ENCODE measurements at places on chromosomes 6 and 20.

DNA sequence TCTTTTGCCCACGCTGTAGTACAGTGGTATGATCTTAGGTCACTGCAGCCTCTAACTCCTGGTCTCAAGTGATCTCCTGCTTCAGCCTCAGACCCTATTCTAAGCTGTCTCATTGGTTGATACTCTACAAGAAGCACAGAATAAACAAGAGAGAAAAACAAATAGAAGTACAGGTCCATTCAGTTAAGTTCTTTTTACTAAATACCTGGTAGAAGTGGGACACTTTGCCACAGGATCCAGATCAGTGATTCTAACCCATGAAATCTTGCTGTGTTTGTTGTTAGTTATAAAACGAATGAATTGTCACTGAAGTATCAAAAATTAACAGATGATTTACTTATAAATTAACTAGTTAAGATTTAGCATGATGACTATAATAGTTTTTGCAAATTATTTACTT is 76.7 kb downstream of the SCAND1 start:
- DNase-seq = no peak

- DNase-seq = no peak
Observed at GRCh38 chr20:47761482-47762047, 23.7 kb downstream of the SULF2 start.

GRCh38 chr6:160253292-160253691 is 5.3 kb downstream of the SLC22A2 start:
- no peak for DNase-seq

DNA sequence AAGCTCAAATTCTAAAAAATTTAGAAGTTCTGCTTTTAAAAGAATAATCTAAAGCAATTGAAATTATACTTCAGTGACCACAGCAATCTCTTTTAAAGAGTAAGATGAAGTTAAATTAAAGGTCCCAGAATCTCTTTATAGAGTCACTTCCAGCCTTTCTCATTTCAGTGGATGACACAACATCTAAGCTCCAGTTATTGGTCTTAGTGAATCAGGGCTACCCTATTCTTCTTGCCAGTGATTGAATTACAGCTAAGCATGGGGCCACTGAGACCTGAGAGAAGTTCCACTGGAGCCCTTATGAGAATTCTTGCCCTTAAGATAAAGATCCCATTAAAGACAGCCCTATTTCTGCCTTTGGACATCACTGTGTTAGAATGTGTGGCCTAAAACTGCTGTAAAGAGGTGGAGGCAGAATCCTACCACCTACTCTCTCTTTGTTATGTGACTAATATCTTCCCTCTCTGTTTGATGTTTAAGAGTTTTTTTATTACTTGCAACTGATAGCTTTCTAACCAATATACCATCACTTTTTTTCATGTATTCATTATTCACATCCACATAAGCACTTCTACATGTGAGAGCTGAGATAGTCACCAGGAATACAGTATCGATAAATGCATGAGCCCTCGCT is 128.6 kb downstream of the UNC5CL start:
- DNase-seq = no peak

GRCh38 chr20:57946559-57947315 is 236.9 kb upstream of the PMEPA1 start:
- no peak for DNase-seq

DNA sequence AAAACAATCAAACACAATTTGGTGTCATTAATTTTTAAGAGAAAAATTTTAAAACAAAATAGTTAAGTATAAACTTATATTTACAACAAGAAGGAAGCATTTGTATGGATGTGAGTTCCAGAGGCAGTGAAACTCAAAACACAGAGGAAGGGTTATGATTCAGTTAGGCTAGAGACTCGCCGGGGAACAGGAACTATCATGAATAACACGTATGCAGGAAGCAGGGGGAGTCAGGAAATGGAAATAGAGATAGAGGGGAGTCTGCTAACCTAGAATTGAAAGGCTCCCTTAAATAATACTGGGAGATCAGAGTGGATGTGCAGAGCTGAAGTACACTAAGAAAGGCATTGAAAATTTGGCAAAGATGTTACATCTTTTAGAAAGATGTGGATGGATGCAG is 14.2 kb upstream of the HLA-DRB1 start:
- DNase-seq = no peak

DNA sequence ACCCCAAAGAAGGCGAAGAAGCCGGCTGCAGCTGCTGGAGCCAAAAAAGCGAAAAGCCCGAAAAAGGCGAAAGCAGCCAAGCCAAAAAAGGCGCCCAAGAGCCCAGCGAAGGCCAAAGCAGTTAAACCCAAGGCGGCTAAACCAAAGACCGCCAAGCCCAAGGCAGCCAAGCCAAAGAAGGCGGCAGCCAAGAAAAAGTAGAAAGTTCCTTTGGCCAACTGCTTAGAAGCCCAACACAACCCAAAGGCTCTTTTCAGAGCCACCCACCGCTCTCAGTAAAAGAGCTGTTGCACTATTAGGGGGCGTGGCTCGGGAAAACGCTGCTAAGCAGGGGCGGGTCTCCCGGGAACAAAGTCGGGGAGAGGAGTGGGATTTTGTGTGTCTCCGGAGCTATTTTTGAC is 69.6 kb downstream of the HFE start:
- no peak for DNase-seq

DNA sequence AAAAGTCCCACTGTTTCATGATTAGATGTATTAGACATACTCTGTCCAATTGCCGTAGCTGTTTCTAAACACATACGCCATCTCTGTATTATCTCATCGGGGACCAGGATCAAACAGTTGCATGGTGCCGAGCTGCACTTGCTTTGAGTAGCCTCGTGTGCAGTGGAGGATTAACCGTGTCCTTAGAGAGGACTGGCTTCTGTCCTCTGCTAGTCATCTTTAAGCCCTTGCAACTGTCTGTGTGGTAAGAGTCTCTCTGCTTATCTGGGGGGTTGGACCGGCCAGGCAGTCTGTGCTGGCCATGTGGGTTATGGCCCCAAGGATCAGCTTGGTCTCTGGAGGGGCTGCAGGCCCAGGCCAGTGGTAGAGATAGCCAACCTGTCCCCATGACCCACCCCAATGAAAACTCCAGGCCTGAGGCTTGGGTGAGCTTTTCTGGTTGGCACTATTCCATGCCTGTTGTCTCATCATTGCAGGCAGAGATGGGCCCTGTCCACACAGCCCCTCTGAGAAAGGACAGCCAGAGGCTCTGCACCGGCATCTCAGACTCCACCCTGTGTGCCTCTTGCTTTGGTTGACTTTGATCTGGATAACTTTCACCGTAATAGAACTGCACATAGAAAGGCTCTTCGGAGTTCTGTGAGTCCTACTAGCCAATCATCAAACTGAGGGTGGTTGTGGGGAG is 137.3 kb upstream of the SNX9 start:
- no peak for DNase-seq

DNA sequence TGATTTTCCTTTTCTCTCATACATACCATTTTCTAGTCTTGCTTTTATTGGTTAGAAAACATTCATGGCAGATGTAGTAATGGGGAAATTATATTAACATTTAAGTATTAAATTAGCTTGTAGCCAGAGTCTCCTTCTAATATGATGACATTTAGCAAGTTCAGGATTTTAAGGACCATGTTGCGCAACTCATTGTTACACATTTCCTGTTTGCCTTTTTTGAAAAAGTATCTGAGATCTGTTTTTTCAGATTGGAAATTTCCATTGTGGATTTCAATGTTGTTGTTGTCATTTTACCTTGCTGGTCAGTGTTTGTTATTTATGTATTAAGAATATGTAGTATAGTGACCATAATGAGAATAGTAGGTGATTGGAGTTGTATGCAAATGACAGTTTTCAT is 38.7 kb downstream of the CDKAL1 start:
- no peak for DNase-seq

GRCh38 chr20:32319100-32319499 is 39.0 kb upstream of the ASXL1 start:
- no peak for DNase-seq

GRCh38 chr6:66496659-66497058 is 789.6 kb upstream of the EYS start:
- DNase-seq = no peak

DNA sequence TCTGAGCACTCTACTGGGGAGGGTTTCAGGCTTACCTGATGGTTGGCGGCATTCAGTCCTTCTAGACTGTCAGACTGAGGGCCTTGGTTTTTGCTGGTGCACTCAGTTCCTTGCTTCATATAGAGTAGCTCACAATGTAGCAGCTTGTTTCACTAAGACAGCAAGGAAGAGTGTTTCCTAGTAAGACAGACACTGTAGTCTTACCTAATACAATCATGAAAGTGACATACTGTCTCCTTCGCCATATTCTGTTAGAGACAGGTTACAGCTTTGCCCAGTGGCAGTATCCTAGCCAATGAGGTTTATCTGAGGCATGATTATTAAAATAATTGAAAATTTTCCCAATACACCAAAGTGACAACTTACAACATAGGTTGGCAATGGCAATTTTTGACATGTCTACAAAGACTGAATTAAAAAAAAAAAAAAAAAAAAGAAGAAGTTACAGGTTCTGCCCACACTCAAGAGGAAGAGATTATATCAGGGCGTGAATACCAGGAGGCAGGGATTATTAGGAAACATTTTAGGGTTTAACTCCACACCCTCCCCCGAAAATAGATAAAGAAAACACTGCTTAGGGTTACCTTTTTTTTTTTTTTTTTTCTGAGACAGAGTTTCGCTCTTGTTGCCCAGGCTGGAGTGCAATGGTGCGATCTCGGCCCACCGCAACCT is 66.8 kb downstream of the SCAND1 start:
- no peak for DNase-seq

DNA sequence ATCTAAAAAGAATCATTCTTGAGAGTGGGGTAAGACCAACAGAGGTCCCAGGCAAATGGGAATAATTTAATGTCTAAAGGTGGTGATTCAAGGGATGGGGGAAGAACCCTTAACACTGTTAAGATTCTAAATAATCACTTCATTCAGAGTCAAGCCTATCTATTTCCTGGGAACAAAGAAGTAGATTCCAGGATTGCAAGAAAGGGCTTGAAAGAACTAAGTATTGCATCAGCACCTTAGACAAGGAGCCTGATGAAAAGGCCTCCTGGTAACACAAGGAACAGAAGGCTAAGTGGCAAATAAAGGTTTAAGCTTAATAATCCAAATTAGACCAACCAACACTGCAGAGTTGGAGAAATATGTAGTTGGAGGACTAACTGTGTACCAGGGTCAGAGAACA is 620.7 kb upstream of the BTBD3 start:
- no peak for DNase-seq

DNA sequence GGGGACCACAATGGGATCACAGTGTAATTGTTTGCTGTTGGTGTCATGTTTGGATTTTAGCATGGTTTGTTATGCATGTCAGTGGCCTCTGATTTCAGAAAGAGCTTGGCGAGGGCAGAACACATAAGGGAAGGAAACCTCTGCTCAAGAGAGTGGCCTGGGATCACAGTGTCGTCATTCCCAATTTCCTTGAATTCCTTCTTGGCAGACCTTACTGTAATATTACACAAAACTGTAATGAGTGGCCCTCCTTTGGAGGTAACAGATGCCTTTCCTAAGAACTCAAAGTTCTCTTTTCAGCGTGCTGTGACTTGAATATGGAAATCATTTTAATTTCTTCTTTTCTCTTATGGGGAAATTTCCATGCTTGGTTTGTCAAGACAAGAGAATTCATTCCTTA is 46.9 kb downstream of the JAG1 start:
- no peak for DNase-seq

DNA sequence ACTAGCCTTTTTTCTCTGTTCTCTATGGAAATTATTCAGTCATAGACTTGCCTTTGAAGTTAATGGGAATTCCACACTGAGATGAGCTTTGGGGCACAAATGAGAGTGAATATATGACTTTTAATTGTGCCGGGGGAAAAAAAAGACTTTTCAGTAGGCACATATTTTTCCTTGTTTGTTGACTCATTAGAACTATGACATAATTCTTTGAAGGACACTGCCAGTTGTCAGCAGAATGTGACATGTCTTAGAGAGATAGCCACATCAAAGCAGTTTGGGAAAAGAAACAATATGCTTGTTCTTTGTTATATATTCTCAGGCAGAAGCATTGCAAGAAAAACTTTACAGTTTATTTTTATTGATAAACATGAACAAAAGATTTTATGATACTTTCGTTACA is 138.3 kb downstream of the COL9A1 start:
- DNase-seq = no peak

DNA sequence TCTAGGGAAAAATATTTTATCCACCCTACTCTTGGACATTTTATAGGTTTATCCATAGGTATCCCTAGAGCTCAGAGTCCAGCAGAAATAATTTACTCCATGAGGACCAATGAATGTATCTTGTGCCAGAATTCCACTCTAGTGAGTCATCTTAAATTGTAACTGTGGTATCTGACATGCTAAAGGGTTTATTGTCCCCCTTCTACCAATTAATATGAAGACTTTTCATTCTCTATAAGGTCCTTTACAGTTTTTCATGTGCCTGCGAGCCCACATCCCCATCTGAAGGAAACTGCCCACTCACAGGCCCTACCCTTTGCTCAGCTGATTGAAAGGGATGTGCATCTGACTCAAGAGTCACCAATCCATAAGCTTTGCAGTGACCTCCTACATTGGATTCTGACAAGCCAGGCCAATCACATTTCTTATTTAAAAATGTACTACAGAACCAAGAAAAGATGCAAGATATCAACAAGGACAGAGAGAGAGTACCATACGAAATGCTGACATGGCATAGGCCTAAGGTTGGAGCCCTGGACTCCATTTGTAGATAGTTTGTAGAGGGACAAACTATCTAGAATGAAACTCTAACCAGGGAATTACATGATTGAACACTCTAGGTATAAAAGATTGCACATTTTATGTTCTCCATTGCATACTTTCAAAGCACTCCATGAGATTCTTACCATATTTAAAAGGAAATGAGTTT is 93.4 kb upstream of the DEFB112 start:
- DNase-seq = no peak

DNA sequence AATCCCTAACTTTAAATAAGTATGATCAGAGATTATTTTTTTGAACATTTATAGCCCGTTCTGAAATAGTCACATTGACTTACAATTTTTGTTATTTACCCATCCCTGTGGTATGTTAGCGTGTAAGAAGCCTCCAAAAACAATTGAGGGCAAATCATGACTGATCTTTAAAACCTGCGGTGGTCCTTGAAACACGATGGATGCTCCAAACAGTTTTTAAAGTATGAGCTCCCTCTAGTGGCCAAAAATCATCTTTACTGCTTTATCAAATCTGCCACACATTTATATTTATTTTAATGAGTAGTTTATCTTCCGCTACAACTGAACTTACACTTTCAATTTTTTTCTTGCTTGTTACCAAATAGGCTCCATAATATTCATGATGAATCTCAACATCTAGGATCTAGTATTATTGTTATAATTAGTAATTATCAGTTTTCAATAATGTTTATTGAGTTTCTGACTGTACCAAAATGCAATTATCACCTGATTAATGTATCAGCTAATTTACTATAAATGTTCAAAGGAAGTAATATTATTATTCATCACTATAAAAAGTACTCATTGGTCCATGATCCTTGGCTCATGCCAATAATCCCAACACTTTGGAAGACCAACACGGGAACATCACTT is 52.2 kb downstream of the MARCKS start:
- no peak for DNase-seq

- no peak for DNase-seq
Observed at GRCh38 chr6:17892097-17892686, 95.2 kb downstream of the KIF13A start.

- DNase-seq = no peak
Observed at GRCh38 chr20:25454153-25454900, 46.9 kb downstream of the GINS1 start.
